Activated CD4-positive, alpha-beta T cell treated with anti-CD3 and anti-CD28 coated beads, Interleukin-2, amount 50 U/mL, for 24 hours (primary cell): ENCODE measurements at places on chromosomes 3 and 15.

GRCh38 chr15:70083946-70084345, 13.8 kb downstream of the TLE3 start:
- no peak for DNase-seq

DNA sequence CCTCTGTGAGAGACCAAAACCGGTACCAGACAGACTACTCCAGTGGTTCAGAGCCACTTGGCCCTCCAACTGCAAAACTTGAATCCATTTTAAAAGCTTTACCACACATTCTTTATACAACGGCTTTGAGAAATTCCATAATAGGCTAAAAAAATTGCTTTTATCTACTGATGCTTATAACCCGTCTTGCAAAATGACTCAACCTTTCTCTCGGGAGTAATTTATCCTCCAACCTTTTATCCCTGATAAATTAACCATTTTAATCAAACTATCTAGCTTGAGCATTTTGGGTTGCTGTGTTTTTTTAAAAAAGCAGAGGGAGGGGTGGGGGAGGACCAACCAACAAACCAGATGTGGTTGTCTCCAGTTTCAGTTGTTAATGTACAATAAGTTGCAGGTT, 275.7 kb upstream of the LRTM1 start:
- no peak for DNase-seq

DNA sequence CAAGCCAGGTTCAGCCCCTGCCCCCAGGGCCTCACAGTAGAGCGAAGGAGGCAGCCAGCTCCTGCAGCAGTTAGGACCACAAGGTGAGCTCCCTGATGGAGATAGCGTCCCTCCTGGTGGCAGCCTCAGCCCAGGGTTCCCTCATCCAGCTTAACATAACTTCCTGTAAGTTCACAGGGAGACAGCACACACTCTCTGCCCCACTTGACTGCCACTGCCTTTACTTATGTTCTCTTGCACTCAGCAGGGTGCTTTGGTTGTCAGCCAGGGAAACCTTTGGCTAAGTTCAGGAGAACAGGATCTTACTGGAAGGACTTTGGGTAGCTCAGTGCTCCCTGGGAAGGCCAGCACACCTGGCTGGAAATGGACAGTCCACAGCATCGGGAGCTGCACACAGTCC, 10.9 kb downstream of the KBTBD13 start:
- no peak for DNase-seq

DNA sequence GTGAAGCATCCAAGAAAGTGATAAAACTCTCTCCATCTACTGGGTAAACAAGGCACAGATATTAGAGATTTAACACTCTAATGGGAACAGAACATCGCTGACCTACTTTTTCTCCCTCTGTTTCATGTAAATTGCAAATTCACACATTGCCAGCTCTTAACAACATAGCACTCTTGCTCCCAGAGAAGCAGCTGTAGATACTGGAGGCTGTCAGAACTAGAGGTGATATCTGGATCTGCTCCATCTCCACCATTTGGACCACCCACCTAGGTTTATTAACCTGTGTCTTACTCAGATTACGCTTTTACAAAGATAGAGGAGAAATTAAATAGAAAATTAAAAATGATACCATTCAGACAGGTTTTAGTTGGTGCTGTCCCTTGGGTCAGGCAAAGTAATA, 289.1 kb upstream of the CRBN start:
- DNase-seq, result no peak

- DNase-seq, result no peak
Measured at GRCh38 chr3:157581371-157581770, 78.2 kb upstream of the VEPH1 start.

- DNase-seq, result no peak
Measured at GRCh38 chr3:112610121-112610520, 30.8 kb downstream of the CCDC80 start.

- DNase-seq, result no peak
Measured at GRCh38 chr15:57290826-57291225, 85.5 kb upstream of the CGNL1 start.

DNA sequence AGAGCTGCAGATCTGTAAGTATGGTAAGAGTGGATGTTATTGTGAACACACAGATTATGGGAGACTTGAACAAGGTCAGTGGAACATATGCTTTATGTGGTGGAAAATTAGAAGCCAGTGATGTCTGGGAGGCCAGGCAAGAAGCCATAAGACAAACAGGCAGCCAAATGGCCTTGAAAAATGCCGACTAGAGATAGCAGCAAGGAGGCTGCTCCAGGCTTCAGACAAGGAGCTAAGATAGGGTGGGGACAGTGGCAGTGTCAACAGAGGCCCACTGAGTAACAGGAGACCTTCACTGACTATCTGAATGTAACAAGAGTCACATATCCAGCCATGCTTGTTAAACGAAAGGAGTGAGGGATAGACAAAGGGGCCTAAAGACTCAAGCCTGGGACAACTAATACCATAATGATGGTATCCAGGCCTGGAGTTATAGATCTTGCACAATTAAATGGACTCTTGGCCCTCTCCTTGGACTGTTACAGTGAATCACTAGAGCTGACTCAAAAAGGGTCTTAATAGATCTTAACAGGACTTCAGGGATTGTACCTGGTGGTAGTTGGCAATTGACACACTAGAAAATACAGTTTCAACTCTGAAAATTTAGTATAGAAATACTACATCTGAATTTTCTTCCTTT, 50.6 kb downstream of the CFAP20DC start:
- DNase-seq, result no peak
